CD4-positive, alpha-beta T cell treated with Interleukin-4 for 1 hour (primary cell): ENCODE measurements at places on chromosomes 7 and 10.

- no peak for DNase-seq
Observed at GRCh38 chr7:92644406-92645113, 54.4 kb upstream of the FAM133B start.

GRCh38 chr7:110373416-110373815 lies 717.5 kb upstream of the LRRN3 start:
- DNase-seq: no peak

DNA sequence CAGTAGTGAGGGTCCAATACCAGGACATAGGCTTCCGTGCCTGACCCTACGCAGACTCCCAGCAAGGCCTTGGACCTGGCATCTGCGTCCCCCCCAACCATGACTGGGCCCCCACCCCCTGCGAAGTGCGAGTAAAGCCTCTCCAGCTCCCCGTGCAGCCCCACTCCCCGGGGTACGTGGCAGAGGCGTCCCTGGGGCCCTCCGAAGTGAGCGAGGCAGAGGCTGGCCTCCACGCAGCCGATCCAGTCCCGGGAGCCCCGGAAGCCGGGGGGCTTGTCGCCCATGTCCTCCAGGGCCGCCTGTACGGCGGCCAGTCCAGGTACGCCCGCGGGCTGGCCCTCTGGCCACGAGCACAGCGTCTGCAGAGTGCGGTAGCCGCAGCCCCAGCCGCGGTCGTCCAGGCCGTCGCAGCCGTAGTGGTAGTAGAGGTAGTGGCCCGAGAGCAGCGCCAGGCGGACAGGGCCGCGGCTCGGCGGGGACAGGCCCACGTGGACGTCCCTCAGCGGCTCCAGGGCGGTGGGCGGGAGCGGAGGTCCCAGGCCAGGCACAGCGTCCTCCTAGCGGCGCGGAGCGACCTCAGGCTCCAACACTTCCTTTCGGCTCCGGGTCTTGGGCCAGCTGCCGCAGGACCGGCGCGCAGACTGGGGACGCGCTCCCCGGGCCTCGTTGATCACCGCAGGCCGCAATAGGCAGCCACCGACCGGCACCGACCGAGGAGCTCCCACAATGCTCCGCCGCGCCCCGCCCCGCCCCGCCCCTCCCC lies at the start of gene UFSP1:
Gene UFSP1 (minus strand): TSS at position 728 of the 763 bp plus-strand sequence. CDS start 444 bp downstream, at position 284.
- no peak for DNase-seq

DNA sequence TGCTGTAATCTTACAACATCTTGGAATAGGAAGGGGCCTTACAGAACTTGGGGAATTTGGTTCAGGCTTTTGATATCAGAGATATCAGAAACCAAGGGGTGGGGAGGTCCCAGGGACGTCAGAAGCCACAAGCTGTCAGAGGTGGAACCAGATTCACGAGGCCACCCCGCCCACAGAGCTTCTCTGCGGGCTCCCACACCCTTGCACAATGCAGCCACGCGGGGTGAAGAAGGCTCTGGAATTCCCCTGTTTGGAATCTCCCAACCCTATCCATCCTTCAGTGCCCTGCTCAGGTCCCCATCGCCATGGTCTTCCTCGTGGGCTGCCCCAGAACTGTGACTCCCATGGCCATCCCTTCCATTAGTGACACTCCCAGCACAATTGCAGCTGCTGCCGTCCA lies 247.1 kb upstream of the SHH start:
- no peak for DNase-seq

DNA sequence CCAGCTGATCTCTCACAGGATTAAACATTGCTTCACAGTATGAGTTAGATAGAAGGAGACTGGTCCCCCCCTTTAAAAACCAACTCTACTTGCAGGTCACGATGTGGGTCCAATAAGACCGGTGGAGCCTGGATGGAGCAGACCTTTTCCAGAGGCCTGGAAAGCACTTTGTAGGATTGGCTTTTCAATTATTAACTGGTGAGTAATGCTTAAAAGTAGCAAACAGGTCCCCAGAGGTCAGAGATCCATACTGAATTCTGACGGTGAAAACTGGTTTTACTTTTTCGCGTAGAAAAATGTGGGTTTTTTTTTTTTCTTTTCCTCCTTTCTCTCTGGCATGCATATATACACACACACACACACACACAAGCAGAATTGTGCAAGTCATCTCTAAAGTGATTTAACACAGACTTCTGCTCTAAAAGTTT lies 74.9 kb upstream of the OGDHL start:
- no peak for DNase-seq

DNA sequence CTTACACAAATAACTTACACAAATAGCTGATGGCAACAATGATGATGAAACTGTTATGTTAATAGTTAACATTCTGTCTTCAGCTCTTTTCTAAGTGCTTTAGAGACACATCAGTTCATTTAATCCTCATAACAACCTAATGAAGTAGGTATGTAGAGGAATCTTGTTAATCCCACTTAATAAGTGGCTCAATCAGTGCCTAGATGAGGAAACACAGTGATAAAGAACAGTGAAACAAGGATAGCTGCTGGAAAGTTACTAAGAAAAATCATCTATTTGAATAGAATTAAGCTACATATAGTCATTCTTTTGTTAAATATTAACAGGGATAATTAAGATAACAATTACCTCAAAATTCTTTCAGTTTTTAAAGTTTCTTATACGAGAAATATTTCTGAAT lies 487.6 kb downstream of the ARL4A start:
- DNase-seq: no peak

DNA sequence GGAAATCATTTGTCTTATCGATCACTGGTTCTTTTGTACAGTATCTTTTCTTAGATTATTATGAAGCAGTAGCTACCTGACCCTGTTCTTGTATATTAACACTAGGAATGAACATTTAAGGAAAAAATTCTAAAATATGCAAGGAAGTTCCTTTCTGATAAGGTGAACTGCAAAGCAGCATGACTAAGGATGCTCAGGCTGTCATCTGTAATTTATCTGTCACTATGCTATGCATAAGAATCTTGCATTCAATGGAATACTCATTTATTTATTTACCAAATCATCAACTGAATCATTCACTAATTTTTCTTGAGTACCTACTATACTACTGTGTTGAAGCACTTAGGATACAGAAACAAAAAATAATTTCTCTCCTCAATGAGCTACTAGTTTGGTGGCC lies 5.8 kb downstream of the GSDME start:
- DNase-seq: no peak

GRCh38 chr7:143323653-143324052 lies 7.7 kb downstream of the CLCN1 start:
- no peak for DNase-seq

GRCh38 chr7:16028103-16028502 lies 341.6 kb upstream of the MEOX2 start:
- DNase-seq: no peak

GRCh38 chr10:128895473-128895872 lies 571.6 kb upstream of the MGMT start:
- no peak for DNase-seq

GRCh38 chr10:105989995-105990394 lies 1174.5 kb downstream of the SORCS1 start:
- DNase-seq: no peak

GRCh38 chr7:38189231-38189938 lies 11.3 kb downstream of the STARD3NL start:
- DNase-seq: no peak

- DNase-seq: no peak
Observed at GRCh38 chr7:11328309-11328708, 354.6 kb downstream of the PHF14 start.

DNA sequence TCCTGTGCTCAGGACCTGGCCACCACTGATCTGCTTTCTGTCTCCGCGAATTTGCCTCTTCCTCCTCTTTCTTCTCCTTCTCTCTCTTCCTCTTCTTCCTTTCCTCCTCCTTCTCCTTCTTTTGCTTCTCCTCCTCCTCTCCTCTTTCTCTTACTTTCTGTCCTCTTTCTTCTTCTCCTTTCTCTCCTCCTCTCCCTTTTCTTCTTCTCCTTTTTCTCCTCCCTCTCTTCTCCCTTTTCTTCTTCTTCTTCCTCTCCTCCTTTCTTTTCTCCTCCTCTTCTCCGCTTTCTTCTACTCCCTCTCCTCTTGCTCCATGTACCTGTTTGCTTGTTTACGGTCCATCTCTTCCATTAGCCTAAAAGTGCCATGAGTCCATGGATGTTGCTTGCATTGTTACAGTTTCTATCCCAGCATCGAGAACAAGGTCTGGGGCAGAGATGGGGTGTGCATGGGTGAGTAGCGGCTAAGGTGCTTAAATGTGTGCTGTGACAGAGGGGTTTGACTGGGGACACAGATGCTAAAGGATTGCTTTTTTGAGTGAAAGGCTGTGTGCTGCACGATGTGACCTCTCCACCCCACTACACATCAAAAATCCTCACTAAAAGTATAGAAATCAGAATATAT lies 7.7 kb downstream of the SH2D4B start:
- no peak for DNase-seq

GRCh38 chr10:116606061-116606483 lies 14.7 kb upstream of the PNLIPRP2 start:
- no peak for DNase-seq

- no peak for DNase-seq
Observed at GRCh38 chr10:20892796-20893195, 4.3 kb downstream of the NEBL start.

- DNase-seq: no peak
Observed at GRCh38 chr10:48844616-48845015, 95.0 kb downstream of the LRRC18 start.

GRCh38 chr7:55557666-55558188 lies 14.6 kb downstream of the VOPP1 start:
- DNase-seq: no peak

- DNase-seq: no peak
Observed at GRCh38 chr7:128364166-128364870, 2.8 kb upstream of the PRRT4 start.

GRCh38 chr7:122622682-122623081 lies 76.2 kb downstream of the RNF133 start:
- DNase-seq: no peak

- DNase-seq: no peak
Observed at GRCh38 chr7:127913686-127914085, 117.6 kb downstream of the LRRC4 start.

DNA sequence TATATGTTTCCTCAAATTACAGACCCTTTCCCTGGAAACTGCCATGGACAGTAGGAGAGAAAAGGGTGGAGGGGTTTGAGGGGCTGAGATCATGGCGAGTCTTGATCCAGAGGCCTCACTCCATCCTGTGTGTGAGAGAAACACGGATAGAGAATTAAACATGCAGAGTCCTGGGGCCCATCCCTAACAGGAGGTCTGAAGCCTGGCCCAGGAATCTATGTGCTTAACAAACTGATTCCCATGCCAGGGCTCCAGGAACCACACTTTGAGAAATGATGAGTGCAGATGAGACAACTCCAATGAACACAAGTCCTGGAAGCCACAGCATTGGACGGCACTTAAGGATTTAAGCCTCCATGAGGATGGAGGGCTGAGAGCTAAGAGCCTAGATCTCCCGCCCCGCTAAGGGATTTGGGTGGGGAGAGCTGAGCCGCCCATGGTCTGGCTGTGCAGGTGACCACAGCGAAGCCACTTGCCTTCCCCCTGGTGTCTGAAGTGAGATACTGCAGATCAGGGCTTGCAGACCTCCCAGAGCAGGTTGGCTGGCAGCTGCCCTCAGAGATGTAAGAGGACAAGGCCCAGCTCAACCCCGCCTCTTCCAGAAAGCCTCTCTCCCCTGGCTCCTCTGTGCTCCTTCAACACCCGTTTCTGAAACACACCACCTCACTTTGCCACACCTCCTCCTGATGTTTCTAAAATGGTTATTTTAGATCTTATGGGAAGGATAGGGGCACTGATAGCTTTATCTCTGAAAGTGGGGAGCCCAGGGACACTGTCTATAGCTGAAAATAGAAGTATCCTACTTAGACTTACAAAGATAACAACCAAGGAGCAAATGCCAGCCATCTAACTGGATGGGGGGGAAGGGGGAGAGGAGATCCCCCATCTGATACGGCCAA lies 24.8 kb upstream of the EIF5AL1 start:
- peak; percentile 39 for DNase-seq

- DNase-seq: no peak
Observed at GRCh38 chr7:129797214-129797789, 155.5 kb downstream of the UBE2H start.

DNA sequence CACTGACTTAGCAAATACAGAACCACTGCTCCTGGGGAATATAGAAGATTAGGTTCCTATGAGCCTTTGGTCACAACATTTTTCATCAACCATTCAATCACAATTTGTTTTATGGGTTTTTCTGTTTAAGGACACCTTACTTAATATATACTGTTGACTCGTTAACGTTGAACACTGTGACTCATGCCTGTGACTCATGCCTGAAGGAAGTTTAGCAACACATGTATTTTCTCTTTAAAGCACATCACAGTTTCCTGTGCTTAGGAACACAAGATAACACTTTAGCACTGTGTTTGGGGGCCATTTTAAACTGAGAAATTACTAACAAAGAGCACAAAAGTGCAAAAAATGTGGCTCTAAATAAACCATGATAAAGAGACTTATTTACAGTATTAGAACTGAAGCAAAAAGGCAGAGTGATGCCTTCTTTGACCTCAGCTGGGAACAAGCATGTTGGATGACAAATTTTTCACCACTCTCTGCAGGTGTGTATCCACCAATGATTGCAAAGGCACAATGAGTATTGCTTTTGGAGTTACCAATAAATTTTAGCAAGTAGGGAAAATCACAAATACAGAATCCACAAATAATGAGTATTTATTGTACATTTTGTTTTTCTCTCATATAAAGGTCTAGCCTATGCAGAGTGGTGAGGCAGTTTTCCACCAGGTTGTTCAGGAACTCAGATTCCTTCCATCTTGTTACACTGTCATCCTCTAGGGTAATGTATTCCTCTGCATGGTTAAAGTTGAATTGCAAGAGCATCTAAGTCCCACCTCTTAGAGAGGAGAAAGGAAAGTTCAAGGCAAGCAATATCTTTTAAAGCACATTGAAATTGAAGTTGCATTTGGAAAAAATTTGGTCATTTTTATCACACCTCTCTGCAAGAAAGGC lies 7.3 kb downstream of the FGFBP3 start:
- peak; percentile 74 for DNase-seq

GRCh38 chr10:100009283-100009792 lies 409 bp downstream of the DNMBP start:
- no peak for DNase-seq

GRCh38 chr7:74542558-74543117 lies 88.9 kb downstream of the GTF2IRD1 start:
- no peak for DNase-seq

DNA sequence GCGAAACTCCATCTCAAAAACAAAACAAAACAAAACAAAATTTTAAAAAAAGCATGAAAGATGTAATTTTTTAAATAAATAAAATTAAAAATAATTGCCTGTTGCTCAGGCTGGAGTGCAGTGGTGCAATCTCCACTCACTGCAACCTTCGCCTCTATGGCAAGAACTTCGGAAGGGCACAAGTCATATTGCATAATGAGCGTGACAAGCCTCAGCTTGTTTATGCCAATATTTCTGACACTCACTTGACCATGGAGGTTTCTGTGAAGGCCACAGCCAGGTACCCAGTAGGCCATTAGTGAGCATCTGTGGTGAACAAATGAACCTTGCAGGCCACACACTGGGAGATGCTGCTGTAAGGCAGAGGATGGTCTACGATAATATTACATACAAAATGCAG lies 106.1 kb upstream of the KMT2C start:
- no peak for DNase-seq

DNA sequence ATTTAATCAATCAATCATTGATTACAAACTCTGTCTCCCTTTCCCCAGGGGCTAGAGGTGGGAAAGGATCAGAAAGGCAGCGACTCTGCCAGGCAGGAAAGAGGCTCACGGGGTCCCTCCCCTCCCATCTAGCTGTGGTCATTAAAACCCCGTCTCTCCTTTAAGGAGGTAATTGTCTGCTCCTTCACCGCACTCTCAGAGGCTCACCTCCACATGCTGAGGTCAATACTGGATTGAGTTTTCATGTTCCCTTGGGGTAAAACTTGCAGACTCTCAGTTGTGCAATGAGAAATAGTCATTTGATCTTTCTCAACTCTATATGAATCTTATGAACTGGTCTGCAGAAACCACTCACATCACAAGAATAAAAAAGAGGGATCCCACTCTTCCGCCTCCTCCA lies 368.8 kb downstream of the ADRA2A start:
- DNase-seq: no peak
